ENCODE measurements at places on chromosomes 11 and 22.

- DNase-seq, result no peak
Measured at GRCh38 chr11:34744511-34744910, 123.6 kb downstream of the EHF start.

DNA sequence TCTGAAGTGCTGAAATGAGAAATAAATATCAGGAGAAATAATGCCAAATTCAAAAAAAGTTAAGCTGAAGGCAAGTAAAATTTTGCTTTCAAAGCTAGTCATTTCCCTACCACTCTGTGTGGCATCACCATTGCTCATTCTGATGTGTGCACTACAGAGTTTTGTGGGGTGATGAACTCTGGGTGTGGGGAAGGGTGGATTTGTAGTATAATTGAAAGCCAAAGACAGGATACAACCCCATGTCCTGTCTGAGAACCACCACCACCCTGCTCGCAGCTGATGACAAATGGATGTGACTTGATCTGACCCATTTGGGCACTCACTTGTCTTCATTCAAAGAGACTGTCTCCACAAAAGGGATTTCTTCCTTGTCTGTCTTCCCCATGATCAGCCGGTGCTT, 19.3 kb upstream of the TMEM9B start:
- DNase-seq, result no peak

DNA sequence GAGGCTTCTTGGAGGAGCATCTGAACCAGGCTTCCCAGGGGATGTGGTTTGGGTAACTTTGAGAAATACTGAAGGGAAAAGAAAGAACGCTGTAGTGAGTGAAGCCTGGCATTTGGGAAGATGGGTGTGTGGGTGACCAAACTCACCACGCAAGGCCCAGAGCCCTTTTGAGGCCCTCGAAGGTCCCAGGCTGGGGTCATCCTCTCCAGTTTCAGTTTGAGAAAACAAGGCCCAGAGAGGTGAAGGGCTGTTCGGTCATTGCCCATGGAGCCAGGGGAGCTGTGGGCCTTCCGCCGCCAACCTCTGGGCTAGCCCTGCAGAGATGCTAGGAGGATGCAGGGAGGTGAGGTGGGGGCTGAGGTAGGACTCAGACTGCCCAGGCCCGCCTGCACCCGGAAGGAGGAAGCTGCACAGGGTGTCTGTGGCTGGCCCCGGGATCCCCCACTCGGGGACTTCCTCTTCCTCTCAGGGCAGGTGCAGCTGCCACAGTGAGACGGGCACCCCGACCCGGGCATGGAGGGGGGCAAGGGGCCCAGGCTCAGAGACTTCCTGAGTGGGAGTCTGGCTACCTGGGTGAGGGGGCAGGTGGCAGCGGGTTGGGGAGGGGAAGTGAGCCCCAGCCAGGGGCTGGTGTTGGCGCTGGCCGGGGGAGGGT, at the start of gene CCDC88B:
CCDC88B (plus strand) TSS at position 451 of the 655 bp plus-strand sequence; CDS start at position 514, 63 bp downstream.
- peak; percentile 75 for DNase-seq

- no peak for DNase-seq
Measured at GRCh38 chr22:24706732-24707469, 67.6 kb downstream of the PIWIL3 start.

- no peak for DNase-seq
Measured at GRCh38 chr11:59254286-59254685, 41.6 kb upstream of the MPEG1 start.
